ENCODE measurements at places on chromosomes 2 and 18. TPM values are rescaled to one million over a fixed set of nuclear protein-coding genes. Genes with fewer than 3 reads are reported as not detected.
A peak's percentile ranks its signal among the peaks of the same experiment; 100 is the strongest.

Gene GPD2
- total RNA-seq: 19.6 TPM

DNA sequence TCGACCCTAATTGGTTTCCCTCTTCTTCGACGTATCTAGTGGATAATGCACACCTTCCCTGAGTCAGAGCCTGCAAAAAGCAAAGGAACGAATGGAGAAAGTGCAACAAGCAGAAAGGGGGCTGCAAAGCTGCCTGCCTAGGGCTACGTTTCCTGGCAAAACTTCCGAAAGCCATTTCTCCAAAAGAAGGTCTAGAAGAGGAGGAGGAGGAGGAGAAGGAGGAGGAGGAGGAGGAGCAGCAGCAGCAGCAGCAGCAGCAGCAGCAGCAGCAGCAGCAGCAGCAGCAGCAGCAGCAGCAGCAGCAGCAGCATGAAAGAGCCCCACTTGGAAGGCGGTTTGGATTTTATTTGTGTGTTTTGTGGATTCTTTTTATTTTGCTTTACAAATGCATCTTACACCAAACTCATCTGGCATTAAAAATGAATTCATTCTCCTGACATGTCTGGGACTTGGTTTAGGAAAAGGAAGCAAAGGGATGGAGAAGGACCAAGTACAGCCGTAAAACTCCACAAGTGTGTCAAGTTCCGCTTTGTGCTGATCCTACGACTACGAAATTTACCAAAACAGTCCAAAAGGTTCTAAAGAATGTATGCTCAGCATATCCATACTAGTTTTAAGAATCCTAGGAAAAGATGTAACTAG lies 2.0 kb downstream of the TCF4 start:
- DNase-seq: no peak
- H3K4me1 ChIP-seq: peaks cover 41% of the 10 kb centered on the region
- H3K27ac ChIP-seq: peak overlapping the region; percentile 83
- peak overlapping the region; percentile 76 for H3K4me3 ChIP-seq
- no peaks in the 10 kb centered on the region for H3K36me3 ChIP-seq

- no peaks in the 10 kb centered on the region for H3K4me1 ChIP-seq
- no peaks in the 10 kb centered on the region for H3K27me3 ChIP-seq
- H3K4me3 ChIP-seq: no peak overlapping the region
- no peak overlapping the region for H3K27ac ChIP-seq
Observed at GRCh38 chr2:424306-425171, 136.6 kb upstream of the ALKAL2 start.

- no peaks in the 10 kb centered on the region for H3K27me3 ChIP-seq
- H3K27ac ChIP-seq: no peak overlapping the region
- DNase-seq: no peak
- H3K36me3 ChIP-seq: no peaks in the 10 kb centered on the region
- H3K4me1 ChIP-seq: no peaks in the 10 kb centered on the region
Observed at GRCh38 chr18:26342646-26343045, 116.4 kb downstream of the TAF4B start.

DNA sequence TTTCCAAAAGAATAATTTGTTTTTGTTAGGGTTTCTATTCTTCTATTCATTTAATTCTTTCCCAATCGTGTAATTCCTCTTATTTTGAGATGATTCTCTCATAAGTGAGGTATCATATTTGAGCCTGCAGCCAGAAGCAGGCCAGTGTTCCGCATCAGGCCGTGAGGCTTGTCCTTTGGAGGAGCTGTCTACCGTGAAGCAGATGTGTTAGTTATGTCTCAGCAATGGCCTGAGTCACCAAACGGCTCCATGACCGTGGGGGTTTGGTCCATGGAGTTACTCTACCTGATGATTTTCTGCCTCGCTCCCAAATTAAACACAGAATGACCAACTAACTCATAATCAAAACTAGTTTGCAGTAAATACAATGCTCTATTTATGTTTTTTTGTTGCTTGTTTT lies 64.2 kb upstream of the TMEM87B start:
- no peak overlapping the region for H3K4me3 ChIP-seq
- no peaks in the 10 kb centered on the region for H3K36me3 ChIP-seq
- no peaks in the 10 kb centered on the region for H3K27me3 ChIP-seq

DNA sequence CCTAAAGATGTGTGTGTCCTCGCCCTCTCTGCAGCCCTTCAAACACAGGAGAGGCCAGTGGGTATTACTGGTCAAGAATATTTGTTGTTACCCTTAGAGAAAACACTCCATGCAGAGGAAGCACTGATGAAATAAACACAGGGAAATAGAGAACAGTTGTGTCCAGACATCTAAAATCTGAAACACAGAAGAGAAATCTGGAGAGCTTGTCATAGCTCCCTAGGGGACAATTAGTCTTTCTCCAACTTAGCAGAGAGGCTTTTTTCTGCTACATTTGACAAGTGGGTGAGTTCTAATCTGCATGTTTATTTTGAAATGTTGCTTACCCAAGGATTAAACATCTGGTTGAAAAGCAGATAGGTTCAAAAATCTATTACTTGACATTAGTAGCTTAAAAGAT lies 190.1 kb downstream of the CTNNA2 start:
- H3K27ac ChIP-seq: no peak overlapping the region
- no peaks in the 10 kb centered on the region for H3K4me1 ChIP-seq
- no peak for DNase-seq
- no peak overlapping the region for H3K4me3 ChIP-seq
- H3K27me3 ChIP-seq: no peaks in the 10 kb centered on the region
- H3K36me3 ChIP-seq: no peaks in the 10 kb centered on the region

Gene TCF23
- not detected for total RNA-seq

- peak overlapping the region; percentile 99 for H3K27ac ChIP-seq
- no peaks in the 10 kb centered on the region for H3K36me3 ChIP-seq
- DNase-seq: peak; percentile 73
- H3K4me3 ChIP-seq: peak overlapping the region; percentile 72
Observed at GRCh38 chr18:51196118-51196810, 1.2 kb downstream of the MEX3C start.

Gene IGFBP2
- total RNA-seq: 30.7 TPM

Gene ASB18
- not detected for total RNA-seq

Gene KCTD1
- 18.6 TPM for total RNA-seq

DNA sequence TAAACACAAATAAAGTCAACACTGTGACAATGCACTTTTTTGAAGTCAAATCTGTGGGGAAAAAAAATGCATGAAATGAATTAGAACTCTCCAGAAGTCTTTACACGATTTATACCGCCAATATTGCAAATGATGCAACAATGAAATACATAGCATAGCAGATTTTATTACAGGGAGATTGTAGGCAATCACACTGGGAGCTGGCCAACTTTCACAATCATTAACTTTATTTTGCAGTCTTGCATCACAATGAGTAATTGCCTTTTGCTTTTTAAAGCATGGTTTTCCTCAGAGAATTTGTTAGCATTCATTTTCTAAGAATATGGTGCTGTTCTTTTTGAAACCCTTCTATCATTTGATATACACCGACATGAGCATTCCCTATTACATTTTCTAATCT lies 366.4 kb upstream of the FSIP2 start:
- no peaks in the 10 kb centered on the region for H3K36me3 ChIP-seq
- no peaks in the 10 kb centered on the region for H3K4me1 ChIP-seq
- no peaks in the 10 kb centered on the region for H3K27me3 ChIP-seq
- no peak overlapping the region for H3K27ac ChIP-seq

DNA sequence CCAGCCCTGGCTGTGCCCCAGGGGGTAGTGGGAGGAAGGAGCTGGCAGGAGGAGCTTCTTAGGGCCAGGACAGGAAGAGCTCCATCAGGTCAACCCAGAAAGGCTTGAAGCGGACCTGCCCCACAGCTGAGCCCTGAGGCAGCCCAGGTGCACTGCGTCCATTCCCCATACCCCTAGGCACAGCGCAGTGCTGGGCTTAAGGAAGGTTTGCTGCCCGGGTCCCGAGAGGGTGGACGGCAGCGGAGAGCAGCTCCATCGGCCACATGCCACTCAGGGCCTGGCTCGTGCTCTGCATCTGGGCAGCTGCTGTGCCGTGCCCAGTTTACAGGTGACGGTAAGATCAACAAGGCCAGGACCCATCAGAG lies 26.4 kb downstream of the DNMT3A start:
- no peaks in the 10 kb centered on the region for H3K36me3 ChIP-seq
- DNase-seq: no peak
- no peaks in the 10 kb centered on the region for H3K27me3 ChIP-seq
- H3K4me1 ChIP-seq: peaks cover 63% of the 10 kb centered on the region
- no peak overlapping the region for H3K4me3 ChIP-seq

GRCh38 chr18:3455090-3455635 lies 5.2 kb downstream of the TGIF1 start:
- no peak for DNase-seq
- no peaks in the 10 kb centered on the region for H3K27me3 ChIP-seq
- peaks cover 27% of the 10 kb centered on the region for H3K4me1 ChIP-seq
- peak overlapping the region; percentile 97 for H3K27ac ChIP-seq
